ENCODE measurements at places on chromosomes 3 and 15.

- DNase-seq = no peak
Measured at GRCh38 chr15:34031987-34032760, 6.8 kb downstream of the AVEN start.

GRCh38 chr3:15903164-15903563 lies 105.4 kb upstream of the ANKRD28 start:
- no peak for DNase-seq

DNA sequence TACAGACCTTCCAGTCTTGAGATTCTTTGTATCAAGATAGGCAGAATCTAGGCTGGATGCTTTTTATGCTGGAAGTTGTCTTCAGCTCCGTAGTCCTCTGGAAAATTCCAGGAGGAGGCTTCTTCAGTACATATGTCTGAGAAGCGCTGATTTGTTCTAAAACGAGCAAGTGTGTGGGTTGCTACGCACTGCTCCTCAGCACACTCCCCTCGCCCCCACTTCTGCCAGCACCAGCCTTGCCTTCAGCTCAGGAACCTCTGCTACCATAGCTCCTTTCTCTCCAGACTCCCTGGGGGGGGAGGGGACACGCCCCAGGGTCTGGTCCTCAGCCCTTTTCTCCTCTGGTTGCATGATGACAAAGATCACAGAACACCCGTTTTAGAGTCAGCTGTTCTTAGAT lies 75.5 kb upstream of the TRA2B start:
- no peak for DNase-seq

DNA sequence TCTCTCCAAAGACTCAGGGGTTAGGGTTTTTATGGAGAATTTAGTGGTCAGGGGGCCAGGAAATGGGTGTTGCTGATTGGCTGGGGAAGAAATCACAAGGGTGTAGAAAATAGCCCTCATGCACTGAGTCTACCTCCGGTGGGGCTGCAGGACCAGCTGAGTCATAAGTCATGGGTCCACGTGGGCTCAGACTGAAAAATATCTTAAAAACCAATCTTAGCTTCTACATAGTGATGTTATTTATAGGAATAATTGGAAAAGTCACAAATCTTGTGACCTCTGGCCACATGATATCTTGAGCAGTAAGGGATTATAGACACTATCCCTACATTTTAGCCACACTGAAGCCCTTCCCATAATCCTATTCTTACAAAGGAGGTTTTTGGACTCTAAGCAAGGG lies 224.0 kb downstream of the DPH6 start:
- DNase-seq = no peak

- no peak for DNase-seq
Measured at GRCh38 chr3:94912656-94913055, 849.8 kb downstream of the NSUN3 start.

DNA sequence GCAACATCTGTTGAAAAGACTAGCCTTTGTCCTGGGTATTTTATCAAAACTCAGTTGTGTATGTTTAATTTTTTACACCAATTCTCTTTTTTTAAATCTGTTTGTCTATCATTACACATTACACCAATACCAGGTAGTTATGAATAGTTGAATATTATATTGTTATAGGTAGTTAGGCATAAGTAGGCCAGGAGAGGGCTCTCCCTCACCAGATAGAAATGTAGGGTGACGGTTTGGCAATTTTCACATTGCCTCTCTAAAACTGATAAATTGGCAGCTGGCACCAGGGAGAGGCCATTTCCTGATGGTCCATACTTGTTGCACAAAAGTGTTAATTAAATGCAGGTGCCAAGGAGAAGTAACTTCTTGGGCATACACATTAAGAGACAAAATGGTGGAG lies 483.1 kb upstream of the EPHA6 start:
- no peak for DNase-seq

DNA sequence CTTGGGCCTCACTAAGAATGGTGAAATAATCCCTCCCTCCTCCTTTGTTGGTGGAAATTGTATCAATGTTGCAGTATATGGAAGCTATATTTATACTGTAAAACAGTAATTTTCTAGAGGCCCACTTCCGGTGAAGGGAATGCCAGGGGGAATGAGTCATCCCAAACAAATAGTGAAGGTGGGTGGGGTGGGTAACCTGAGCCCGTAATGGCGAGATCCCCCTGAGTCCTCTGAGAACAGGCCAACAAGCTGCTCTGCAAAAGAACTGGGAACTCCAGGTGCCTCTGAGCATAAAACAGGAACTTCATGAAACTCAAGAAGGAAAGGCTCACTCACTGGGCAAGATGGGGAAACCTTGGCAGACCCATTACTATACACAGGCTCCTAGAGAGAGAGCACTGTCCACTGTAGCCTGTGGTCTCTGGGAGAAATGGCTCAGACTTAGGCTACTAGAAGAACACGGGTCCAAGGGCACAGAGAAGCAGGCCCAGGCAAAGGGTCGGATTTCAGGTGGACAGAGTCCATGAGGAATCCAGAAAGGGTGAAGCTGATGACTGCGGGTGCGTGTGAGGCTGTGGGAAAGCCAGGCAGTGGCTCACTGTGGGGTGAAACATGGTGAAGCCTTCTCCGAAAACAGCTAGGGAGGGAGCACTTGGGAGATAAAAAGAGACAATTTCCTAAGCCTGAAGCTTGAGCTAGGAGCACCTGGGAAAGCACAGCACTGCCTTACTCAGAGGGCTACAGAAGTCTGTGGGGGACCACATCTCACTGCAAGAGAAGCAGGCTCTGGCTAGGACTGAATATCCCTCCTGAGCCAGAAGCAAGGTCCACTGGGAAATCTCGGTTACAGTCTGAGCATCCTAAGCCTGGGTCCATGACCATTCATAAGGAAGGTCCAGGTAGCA lies 19.8 kb downstream of the LARP6 start:
- DNase-seq = no peak

DNA sequence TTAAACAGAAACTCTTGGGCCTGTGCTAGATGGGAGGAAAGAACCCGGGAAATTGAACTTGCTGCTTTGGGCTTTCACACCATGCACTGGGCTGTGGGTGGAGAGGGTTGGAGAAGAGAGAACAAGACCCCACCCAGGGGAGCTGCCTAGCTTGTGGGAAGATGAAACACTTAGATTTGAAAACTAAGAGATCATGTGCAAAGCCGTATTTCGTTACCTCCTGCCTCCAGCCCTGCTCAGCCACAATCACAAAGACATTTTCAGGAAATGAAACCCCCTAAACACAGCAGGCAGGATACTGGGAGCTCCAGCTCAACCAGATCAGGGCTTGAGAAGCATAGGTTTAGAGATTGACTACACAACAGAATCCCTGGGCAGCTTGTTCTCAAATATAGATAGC lies 183.0 kb upstream of the C2CD4B start:
- DNase-seq = no peak

- DNase-seq = no peak
Measured at GRCh38 chr3:125587039-125587648, 8.2 kb downstream of the OSBPL11 start.

GRCh38 chr3:38190481-38190881 lies 25.1 kb downstream of the OXSR1 start:
- DNase-seq = no peak

DNA sequence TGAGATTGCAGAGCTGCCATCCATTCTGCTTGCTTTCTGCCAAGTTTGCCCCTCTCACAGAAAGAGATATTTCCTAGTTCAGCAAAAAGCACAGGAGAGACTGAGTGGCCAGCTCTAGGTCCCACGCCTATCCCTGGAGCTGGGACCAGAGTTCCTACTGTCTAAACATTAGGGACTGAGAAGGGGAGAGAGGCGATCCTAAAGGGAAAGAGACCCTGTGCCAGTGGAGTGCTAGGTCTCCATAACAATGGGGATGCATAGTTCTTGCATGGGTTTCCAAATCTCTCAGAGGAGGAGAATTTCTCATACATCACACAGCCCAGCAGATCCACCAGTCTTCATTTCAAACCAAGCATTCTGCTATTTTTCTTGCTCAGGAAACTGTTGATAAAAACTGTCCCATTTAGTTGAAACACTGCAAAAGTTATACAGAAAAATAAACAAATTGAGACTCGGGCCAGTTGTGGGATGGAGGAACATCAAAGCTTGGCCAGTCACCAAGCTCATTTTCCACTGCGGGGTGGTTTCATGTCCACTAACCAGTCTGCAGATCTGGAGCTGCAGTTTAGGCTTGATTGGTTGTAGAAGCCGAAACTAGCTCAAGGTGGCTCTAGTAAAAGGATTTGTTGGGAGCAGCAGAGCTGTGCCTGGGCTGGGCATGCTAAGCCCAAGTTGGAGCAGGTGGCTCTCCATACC lies 62.7 kb downstream of the EEFSEC start:
- no peak for DNase-seq

DNA sequence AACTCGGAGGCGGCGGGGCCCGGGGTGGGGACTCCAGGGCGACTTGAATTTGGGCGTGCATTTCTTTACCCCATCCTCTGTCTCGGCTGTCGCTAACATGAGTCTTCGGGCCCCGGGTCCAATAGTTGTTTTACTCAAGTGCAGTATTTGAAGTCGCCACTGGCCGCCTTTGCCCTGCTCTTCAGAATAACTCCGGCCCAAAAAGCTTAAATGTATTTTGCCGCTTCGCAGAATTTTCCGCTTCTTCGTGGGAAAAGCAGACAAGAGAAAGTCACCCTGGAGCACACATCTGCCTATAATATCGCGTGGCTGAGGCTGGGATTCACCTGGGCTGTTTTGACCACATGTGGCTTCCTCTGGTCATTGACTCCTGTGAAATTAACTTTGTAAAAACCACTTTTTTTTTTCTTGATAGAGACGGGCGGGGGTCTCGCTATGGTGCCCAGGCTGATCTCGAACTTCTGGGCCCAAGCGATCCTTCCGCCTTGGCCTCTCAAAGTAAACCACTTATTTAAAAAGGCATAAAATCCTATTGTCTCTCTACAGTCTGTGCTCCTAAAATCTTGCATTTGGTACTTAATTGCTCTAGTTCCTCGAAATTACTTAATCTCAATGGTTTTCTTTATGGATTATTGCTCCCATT lies 676 bp downstream of the CNOT10 start:
- DNase-seq = no peak

DNA sequence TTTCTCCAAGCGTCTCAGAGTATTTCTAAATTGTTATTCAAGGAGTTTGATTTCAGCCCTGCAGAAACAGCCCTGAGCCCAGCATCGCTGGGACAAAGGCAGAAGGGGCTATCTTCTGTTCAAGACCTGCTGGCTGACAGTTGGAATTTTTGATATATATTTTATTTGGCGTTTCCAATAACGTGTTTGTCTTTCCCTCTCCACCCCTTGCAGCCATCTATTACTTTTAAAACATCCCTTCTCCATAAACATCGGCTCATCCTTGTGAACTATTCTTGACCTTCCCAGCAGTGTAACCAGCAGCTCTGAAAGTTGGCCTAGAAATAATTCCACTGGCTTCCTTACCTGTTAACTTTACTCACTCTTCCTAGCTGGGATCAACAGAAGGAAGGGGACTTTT lies 5.5 kb upstream of the MEIS2 start:
- no peak for DNase-seq

DNA sequence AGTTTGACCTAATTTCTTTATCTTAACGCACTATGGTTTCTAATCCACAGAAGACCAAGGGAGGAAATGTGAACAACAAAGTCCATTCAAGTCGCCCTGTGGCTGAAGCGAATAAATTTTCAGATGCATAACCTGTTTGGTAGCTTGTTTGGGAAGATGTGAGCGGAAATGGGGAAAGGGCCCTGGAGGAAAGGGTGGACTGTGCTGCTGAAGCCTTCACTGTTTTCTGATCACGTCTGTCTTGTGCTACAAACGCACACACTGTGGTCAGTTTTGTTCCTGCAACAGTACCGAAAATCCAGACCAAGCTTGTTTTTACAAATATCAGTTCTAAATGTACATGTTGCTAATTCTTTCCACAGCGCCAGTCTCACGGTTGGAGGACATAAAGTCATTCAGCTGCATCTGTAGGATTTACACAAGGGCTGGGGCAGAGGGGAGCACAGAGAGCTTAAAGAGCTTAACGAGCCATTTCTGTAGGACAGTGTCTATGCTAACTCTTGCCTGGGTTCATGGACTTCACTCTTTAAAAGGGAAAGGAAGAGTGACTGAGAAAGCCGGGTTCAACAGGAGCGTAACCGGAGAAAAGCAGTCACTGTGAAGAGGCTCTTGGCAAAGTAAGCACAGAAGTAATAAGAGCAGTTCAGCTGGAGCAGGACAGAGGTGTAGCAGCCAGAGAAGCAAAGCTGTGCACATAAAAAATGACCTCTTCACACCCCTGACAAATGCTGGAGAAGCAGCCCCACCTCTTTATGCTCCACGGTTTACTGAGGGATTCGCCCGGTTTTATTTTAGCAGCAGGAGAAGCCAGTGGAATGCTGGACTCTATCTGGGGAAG lies 66.6 kb downstream of the USF3 start:
- DNase-seq = no peak

- DNase-seq = no peak
Measured at GRCh38 chr3:66453651-66454463, 47.0 kb downstream of the LRIG1 start.

- no peak for DNase-seq
Measured at GRCh38 chr3:146161663-146162002, 649 bp upstream of the PLOD2 start.

DNA sequence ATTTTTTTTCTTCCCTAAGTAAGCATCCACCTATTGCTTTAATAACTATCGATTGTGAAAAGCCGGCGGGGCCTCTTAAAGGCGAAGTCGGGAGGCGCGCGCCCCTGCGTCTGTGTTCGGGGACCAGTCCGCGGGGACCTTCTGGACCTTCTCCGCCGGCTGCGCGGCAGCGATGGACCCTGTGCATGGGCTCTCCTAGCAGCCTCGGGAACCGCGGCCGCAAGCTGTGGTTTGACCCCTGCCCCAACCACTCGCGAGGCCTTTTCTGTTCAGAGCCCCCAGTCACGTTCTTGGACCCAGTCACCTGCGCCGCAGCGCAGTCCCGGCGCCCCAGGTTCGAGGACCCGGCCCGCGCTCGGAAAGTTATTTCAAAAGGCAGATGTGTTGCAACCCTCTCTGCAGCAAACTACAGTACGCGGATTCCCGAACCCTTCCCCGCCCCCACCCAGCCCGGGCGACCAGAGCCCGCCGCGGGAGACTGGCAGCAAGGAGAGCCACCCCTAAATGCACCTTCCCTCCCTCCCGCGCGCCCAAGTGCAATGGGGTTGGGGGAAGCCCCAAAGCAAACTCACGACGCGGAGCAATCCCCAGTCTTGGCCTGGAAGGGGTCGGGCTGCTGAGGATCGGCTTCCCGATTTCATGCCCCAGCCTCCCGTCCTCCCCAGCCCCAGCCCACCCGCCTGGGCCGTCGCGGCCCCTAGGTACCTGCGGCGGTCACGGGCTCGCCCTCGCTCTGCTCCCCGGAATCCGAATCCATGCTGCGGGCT lies 684 bp downstream of the TNFAIP8L3 start:
- DNase-seq = no peak

GRCh38 chr3:31934866-31935265 lies 46.2 kb downstream of the OSBPL10 start:
- no peak for DNase-seq

DNA sequence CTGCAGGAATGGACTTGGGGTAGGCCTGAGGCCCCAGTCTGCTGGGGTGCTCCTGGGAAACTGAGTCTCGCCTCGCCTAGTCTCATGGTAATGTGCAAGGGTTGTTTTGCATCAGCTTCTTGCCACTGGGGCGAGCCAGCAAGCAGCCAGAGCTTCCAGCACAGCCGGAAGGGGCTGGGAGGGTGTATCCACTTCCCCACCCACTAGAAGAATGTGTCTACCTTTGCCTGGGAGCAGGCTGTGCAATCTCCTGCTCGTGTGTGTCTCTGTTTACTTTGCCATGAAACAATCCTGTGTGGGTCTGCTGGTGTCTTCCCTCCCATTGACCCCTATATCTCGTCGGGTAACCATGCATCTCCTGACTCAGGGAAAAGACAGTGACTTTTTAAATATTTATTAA lies 21.8 kb upstream of the ERICH6 start:
- DNase-seq = no peak

GRCh38 chr3:71129611-71130431 lies 453.7 kb downstream of the FOXP1 start:
- no peak for DNase-seq

GRCh38 chr3:177898185-177898584 lies 638.1 kb upstream of the KCNMB2 start:
- DNase-seq = no peak
